Left lobe of liver (tissue), 2 donors: ENCODE measurements at places on chromosomes 1 and 21.

DNA sequence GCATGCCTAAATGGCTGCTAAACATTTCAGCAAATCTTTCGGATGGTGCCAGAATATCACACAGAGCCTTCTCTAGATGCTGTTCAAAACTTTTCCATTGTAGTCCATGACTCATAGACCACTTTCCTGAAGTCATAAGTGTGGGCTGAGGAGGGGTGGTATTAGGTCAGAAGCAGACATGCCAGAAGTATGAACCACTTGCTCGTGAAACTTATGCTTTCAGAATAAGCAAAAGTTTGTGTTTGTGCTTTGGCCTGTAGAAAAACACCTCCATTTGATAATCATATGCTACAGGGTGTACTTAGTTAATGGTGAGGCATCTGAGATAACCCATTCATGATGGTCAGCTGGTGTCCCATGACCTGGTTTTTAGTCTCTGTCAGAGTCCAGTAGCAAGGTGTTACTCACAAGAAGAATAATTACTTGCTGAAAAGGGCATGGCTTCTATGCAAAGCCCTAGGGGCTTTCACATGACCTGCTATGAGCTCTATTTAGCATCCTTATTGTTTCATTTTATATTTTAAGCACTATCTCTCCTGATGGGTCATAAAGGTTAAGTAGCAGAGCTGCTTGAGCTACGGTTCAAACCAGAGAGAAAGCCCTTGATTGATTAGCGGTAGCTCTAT lies 183.1 kb upstream of the IVNS1ABP start:
- no peak for DNase-seq

GRCh38 chr1:237197470-237198425 lies 155.8 kb downstream of the RYR2 start:
- DNase-seq, result no peak

GRCh38 chr21:23445307-23445706 lies 2162.0 kb downstream of the MRPL39 start:
- no peak for DNase-seq

- DNase-seq, result no peak
Observed at GRCh38 chr1:168673974-168674683, 54.9 kb downstream of the DPT start.

- DNase-seq, result no peak
Observed at GRCh38 chr1:46039571-46040052, 92.8 kb downstream of the PIK3R3 start.

DNA sequence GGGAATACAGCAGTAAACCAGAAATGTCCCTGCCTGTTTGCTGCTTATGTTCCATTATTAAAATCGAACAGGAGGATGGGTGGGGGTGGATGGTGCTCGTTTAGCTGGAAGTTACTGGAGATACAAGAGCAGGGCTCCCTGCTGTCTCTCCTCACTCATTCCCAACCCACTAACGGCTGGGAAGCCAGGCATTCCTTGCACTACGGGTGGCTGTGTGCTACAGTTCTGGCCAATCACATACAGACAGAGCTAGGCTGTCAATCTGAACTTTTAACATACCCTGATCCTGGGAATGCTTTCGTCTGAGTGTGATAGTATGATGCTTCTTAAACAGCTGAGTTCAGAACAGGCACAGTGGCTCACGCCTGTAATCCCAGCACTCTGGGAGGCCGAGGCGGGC lies 7.0 kb downstream of the SIPA1L2 start:
- no peak for DNase-seq
